A549 (cell line): ENCODE measurements at places on chromosomes 16 and 17. TPM values are rescaled to one million over a fixed set of nuclear protein-coding genes. Genes with fewer than 3 reads are reported as not detected.

DNA sequence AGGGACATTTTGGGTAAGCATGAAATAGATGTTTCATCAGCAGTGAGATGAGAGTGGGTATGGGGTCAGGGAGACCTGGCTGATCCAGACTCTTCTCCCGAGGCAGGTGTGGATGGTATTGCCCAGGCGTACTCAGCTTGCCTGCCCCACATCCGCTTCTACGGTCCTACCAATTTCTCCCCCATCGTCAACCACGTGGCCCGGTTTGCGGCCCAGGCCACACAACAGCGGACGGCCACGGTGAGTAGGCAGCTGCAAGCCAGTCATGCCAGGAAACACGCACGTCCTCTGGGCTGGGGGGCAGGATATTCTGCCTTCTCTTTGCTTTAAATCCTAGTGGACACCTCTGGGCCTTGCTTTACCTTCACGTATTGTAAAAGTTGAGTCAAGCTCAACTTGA is 44.7 kb downstream of the CPNE2 start:
- no peak for DNase-seq

GRAP gene
- polyA plus RNA-seq: 0.17 to 0.31 TPM (median 0.19 TPM) in 3 replicates

- DNase-seq: peak; percentile 56
These were observed 10.4 kb downstream of the NHERF1 start for GRCh38 chr17:74758848-74759168.

DNA sequence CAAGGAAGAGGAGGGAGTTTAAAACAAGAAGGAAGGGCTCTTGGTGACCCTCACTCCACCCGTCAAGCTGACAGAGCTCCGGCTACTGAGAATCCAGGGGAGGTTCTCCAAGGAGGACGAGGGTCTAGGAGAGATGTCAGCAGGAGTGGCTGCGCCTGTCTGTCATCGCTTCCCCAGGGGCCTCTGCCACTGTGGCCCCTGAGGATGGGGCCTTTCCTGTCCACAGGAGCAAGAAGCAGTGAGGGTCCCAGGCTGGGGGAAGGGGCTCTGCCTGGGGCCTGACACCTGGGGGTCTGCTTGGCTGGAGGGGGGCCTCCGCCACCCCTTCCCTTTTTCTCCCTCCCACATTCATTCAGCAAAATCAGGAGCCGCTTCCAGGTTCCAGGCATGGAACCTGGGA is 66.5 kb upstream of the TNRC6C start:
- no peak for DNase-seq

JPH3 gene
- 1.4 to 1.6 TPM (median 1.4 TPM) in 3 replicates for polyA plus RNA-seq

GRCh38 chr16:60203525-60204124 is 1469.5 kb upstream of the GOT2 start:
- peak; percentile 5 for DNase-seq

DNA sequence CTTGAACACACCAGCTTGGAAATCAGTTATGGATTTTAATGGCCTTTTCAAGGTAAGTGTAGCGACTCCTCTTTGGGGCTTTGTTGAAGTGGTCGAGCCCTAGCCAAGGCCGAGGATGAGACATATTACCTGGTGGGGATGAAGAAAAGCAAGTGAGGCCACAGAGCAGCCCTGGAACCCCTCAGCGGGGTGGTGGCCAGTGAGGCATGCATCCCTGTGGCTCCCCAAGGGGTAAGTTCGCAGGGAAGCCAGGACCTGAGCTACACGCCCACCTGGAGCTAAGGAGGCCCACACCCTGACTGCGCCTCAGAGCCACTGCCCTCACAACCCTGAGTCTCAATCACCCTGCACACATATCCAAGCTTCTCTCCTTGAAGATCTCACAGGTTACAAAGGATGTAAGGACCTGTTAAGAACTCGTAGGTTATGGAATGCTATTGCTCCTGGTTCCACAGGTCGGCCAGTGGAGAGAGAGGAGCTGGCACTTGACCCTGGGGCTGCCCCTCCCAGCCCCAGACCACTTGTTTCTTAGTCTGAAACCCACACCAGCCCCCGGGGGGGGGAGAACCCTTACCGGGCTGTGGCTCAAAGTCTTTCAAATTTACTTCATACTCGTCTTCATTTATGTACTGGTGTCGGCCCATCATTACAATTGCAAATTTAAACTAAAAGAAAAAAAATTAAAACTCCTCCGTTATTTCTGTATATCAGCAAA is 12.0 kb downstream of the LITAFD start:
- no peak for DNase-seq

DNA sequence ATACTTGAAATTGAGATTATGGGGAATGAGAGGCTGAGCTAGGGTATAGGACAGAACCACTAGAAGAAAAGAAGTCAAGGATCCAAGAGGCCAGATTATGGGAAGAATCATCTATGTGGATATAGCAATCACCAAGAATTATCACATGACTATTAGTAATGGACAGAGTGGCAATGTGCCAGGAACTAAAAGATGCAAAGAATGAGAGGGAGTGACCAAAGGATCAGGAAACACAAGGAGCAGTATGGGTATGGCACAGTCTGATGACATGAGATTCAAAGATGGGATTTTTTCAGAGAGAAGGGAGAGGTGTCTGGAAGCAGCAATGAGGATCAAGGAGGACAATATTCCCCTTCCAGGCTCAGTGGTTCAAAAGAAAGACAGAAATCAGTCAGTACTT is 212.2 kb downstream of the AATF start:
- DNase-seq: peak; percentile 20

- no peak for DNase-seq
These were observed 3.5 kb downstream of the TUFM start for GRCh38 chr16:28842696-28843095.

PLA2G10 gene
- polyA plus RNA-seq: 0.37 to 0.70 TPM (median 0.38 TPM) in 3 replicates

DNA sequence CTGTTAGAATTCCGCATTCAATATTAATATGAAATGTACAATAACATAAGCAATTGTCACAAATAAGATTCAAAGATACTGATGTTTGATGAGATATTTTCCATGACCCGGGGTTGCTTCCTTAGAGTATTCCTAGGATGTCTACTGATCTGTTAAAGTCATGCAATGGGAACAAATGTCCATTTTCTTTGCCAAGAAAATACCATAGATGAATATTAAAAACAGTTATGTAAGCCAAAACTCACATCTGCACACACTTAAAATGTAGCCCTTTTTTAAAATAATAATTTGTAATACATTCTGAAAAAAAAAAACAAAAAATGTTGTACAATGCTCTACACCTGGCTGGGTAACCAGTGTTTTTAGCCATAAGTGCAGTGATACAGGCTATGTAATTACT is 259.4 kb upstream of the AXIN2 start:
- DNase-seq: no peak

DNA sequence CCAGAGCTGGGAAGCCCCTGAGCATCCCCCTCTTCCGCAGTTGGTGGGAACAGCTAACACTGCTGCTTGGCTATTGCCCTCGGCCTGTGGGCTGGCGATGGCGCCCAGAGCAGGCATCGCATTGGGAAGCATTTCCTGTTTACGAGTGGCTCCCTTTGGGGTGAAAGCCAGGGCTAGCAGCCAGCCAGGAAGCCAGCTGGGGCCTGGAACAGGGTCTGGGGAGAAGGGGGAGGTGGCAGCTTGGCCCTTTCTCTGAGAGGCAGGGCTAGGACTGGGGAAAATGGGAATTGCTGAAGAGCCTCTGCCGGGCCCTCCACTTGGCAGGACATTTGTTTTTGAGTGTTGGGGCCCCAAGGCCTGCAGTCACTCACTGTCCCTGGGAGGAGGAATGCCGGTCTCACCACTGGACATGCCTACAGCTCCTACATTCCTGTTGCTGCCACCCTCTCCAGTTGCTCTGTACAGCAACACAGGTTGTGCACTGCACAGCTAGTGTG is 2.4 kb upstream of the MTSS2 start:
- DNase-seq: no peak

- DNase-seq: no peak
These were observed 51.5 kb upstream of the FASN start for GRCh38 chr17:82149401-82150099.

INCA1 gene
- 1.1 to 1.3 TPM (median 1.1 TPM) in 3 replicates for polyA plus RNA-seq

DNA sequence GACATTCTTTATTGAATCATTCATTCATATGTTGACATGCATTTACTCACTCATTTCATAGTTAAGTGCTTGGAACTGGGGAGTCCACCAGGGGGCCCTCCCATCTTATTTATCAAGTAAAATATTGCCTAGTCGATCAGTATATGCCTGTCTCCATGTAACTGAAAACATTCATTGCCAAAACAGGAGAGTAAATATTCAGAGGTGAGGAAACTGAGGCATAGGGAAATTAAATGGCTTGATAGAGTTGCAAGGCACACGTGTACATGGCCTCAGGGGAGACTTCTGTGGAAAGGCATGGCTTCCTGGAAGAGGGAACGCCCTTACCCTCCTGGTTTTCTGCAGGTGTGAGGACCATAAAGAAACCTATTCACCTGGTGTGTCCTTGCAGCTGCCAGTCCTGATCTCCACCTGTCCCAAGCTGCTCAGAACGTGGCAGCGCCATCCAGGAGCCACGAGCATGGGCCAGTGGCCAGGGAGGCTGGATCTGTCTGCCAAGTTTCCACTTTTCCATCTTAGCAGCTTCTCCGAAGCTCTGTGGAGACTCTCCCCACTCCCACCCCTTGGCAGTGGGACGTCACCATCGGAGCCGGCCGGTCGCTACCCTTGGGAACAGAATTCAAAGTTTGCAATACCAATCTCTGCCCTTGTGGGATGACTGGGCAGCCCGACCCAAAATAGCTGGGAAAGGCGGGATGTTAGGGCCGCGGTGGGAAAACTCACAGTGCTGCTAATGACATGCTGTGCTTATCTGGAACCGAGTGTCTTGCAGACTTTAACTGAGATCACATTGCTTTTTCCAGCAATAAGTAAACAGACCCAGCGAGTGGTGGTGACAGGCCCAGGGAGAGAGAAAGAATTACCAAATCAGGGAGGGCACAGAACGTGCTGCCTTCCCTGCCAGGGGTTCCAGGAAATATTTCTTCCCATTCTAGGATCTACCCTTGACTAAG is 4.1 kb upstream of the C1QTNF1 start:
- peak; percentile 71 for DNase-seq

DNA sequence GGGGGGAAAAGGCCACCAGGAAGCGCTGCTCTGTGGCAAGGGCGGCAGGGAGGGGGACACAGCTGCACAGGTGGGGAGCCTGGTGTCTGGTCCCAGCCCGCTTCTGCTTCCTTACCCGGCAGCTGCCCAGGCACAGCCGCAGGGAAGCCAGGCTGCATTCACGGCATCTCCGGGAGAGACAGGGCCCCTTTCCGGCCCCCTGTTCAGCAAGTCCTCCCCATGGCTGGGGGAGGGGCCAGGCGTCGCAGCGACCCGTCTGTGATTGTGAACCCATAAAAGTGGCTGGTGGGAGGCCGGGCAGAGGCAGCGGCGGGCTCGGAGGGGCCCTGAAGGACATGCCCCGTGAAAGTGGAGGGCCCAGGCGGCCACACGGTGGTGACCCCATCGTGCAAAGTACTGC is 28.7 kb downstream of the SOX8 start:
- no peak for DNase-seq

- DNase-seq: no peak
These were observed 4.3 kb upstream of the MYL4 start for GRCh38 chr17:47204722-47205418.

- DNase-seq: no peak
These were observed 1.1 kb downstream of the RPRML start for GRCh38 chr17:46977750-46978488.

TBX2 gene
- 2.0 to 2.3 TPM (median 2.2 TPM) in 3 replicates for polyA plus RNA-seq

DNA sequence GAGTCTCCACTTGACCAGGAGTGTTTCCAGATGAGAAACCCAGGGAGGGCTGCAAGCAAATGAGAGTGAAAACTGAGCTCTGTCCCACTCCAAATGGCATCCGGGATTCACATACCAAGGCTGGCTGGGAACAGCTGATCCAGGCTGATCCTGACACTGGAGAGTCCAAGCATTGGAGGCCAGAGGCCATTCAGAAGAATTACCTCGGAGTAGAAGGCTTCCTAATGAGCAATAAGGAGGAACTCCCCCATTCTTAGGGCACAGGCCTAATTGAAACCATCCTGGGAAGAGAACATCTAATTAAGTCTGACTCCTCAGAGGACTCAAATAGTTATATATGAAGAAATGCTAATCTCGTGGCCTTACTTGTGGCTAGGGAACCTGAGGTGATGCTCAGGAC is 142.8 kb downstream of the PRKCA start:
- no peak for DNase-seq

DNA sequence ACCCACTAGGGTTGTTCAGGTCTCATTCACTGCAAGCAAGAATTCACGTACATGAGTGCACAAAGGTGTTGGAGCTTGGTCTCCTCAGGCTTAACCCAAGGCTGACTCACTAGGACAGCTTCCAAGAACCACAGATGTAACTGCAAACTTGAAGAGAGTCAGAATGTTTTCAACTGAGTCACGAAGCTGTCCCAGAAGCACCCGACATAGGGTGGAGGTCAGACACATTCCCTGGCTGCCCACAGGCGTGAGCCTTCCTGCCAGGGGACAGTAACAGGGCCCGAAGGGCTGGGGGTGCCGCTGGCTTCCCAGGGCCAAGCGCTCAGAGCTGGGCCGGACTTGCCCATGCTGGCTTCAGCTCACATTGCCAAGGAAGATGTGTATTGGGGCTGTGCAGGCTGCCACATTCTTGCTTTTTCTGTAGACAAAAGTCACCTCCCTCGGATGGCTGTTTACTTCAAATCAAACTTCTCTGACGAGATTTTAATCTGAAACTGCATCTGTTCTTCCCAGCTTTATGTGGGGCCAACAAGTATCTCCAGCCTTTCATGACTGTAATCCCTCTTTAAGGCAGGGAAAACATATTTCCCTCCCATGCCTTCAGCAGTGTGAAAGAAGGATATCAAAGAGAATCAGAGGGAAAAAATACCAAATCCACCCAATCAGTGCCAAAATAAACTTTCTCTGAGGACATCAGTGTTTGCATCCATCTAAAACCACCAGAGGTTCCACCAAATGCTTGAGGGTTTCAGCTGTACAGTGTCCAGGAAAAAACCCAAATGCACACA is 14.3 kb downstream of the CMTM3 start:
- DNase-seq: no peak

DNA sequence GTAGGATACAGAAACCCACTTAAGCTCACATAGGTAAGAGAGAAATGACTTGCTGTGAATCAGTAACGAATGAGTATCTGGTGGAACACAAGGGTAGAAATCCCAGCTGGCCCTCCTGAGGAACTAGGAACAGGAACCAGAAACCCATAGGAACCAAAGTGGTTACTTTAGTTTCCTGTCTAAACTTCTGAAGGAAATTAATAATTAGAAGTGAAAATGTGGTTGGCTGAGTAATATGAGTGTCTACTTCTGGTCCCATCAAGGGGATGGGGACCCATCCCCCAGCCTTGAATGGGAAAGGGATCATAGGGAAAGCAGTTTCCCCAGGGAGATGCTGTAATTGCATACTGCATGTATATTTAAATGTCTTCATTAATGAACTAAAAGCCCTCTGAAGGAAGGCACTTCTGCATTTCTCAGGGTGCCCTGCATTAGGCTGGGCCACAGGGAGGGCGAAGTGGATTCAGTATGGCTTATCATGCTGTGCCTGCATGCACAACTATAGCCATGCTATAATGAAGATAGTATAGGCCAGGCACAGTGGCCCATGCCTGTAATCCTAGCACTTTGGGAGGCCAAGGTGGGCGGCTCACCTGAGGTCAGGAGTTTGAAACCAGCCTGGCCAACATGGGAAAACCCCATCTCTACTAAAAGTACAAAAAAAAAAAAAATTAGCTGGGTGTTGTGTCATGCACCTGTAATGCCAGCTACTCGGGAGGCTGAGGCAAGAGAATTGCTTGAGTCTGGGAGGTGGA is 45.6 kb downstream of the CYB5B start:
- no peak for DNase-seq
